ENCODE measurements at places on chromosomes 13 and 19. TPM values are rescaled to one million over a fixed set of nuclear protein-coding genes. Genes with fewer than 3 reads are reported as not detected.
A peak's percentile ranks its signal among the peaks of the same experiment; 100 is the strongest.

PCDH9 gene
- total RNA-seq, result 8.3 TPM

ACER1 gene
- total RNA-seq, result not detected

PLPP2 gene
- 0.58 TPM for total RNA-seq

GPC5 gene
- total RNA-seq, result 2.1 TPM

CPB2 gene
- not detected for total RNA-seq

DNA sequence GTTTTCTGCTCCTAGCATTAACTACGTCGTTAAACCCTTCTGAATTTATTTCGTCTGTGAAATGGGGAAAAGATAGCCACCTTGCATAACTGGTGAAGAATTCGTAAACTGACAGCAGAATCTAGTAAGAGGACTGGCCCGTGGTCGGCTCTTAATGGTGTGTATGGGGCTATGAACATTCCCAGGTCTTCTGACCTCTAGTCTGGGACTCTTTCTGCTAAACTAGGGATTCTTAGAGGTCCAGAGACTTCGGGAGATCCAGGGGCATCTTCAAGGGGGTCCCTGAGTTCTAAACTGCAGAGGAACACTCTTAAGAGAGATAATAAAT is 231.1 kb upstream of the SERP2 start:
- no peak for DNase-seq

GRCh38 chr19:12783291-12783848 is 7.9 kb upstream of the JUNB start:
- DNase-seq, result no peak

DNA sequence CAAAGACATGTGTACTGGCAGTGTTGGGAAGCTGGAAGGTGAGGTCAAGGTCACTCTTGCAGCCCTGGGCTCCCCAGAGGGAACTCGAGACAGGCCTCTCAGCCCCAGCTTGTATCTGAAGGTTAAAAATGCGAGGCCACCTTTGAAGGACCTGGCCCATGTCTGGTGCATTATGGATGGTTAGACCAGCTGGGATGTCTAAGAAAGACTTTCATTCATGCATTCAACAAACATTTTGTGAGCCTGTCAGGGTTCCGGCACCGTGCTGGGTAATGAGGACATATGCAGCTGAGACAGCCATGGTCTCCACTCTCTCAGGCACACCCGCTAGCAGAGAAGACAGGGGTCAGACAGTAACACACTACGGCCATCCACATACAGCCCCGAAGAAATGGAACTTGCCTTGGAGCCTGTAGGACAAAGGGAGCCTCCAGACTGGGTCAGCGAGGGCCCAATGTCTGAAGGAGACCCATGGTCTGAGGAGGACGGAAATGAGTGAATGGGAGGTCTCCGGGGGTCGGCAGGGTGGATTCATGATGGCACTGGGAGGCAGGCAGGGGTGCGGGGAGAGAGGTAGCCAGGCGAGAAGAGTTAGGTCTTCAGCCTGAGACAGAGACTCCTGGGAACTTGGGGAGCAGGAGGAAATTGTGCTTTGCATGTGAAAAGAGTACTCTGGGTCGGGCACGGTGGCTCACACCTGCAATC is 19.0 kb downstream of the VSTM2B start:
- DNase-seq, result no peak

- no peak for DNase-seq
These were observed 594 bp downstream of the ZNF559 start for GRCh38 chr19:9324584-9324962.

DNA sequence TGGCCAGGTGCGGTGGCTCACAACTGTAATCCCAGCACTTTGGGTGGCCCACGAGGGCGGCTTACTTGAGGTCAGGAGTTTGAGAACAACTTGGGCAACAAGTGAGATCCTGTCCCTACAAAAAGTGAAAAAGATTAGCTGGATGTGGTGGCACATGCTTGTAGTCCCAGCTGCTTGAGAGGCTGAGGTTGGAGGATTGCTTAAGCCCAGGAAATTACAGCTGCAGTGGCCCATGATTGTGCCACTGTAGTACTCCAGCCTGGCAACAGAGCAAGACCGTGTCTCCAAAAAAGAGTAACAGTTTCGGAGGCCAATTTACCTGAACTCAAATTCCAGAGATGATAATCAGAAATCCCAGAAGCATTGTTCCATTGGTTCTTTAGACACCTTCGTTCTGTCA is 4.4 kb downstream of the ZNF473 start:
- no peak for DNase-seq

DNA sequence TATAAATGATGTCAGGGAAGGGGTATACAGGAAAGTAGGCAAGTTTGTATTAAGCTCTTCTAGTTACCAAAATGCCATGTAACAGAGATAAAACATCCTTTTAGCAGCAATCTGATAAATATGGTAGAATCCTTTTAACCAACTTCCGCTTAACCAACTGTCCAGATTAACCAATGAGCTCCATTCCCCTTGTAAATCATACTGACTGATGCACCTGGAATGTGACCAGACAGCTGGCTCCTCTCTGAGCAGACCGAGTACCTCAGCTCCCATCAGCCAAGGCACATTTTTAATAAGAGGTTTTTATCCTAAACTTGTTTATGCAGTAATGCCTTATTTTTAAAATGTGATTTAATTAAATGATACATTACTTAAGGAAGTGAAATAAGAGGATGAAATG is 66.4 kb downstream of the KLF12 start:
- DNase-seq, result no peak

DNA sequence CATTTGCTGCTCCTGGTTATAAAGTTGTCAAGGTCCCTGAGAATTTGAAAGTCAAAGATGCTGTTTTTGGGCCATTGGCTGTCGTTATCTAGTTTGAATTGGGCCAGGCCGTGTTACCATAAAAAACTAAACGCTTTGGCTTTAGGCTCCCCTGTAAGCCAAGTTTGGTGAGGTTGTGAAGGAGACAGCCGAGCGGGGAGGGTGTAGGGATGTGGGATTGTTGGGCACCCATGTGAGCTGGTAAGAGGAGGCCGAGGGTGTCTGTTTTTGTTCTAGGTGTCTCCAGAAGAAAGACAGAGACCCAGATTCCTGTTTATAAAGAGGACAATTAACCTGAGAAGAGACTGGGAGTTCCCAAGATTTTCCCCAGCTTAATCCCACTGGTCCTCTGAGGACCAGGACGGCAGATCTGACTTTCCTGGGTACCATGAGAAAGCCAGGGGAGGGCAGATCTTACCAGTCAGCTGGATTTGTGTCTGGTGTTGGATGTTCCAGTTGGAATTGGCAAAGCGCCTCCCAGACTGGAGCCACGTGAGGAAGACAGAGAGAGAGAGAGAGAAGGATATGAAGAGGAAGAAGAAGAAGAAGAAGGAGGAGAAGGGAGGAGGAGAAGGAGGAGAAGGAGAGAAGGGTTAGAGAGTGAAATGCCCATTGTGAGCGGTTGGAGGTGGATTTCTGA is 25.1 kb downstream of the TMEM255B start:
- no peak for DNase-seq

- DNase-seq, result no peak
These were observed 238.4 kb downstream of the IRS2 start for GRCh38 chr13:109547942-109548341.

- DNase-seq, result no peak
These were observed 154.3 kb downstream of the FGF9 start for GRCh38 chr13:21825186-21825585.

DNA sequence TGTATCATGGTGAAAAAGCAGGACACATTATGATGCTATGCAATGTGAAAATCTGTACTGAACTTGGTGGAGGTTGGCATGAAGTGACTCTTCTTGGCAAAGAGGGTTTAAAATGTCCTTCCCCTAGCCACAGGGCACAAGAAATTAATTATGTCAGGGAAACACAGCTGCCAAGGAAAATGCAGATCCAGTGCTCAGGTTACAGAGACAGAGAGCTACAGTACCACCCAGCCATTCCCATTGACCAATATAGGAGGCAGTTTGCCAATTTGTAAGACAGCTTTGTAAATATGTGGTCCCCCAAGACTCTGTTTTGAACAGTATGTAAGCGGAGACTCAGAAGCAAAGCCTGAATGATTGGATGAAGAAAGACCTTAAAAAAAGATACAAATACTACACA is 69.4 kb upstream of the KLF12 start:
- peak; percentile 68 for DNase-seq

DNA sequence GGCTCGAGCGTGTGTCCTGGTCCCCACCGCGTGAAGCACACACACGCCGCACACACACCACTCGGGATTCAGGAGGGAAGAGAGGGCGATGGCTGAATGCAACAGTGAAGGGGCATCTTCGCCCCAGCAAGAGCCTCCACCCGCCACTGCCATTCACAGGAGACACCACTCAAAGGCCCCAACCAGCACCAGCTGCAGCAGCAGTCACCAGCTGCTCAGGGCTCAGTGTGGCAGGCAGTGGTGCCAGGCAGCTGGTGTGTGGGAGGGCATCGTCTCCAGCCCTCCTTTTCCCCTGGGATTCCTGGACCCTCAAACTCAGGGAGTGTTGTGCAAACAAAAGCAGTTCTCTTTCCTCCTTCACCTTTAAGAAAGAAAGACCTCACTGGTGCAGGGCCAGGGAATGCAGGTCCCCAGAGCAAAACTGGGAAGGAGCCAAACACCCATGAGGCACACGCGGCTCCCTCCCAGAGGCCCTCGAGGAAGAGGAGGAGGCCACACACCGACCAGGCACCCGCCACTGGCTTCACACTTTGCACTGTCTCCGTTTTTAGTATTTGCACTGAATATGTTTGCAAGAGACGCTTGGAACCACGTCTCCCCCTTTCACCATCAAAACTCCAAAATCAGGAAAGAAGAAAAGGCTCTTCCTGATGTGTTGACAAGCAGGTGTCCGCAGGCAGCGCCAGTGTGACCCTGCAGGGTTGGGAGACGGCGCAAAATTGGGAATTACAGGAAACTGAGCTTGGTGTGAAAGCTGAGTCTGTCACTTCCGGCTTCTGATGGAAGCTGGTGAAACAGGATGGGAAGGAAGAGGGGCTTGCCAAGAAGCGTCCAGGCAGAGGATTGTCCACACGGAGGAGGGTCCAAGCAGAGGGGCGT is 26.4 kb upstream of the F7 start:
- peak; percentile 82 for DNase-seq

DNA sequence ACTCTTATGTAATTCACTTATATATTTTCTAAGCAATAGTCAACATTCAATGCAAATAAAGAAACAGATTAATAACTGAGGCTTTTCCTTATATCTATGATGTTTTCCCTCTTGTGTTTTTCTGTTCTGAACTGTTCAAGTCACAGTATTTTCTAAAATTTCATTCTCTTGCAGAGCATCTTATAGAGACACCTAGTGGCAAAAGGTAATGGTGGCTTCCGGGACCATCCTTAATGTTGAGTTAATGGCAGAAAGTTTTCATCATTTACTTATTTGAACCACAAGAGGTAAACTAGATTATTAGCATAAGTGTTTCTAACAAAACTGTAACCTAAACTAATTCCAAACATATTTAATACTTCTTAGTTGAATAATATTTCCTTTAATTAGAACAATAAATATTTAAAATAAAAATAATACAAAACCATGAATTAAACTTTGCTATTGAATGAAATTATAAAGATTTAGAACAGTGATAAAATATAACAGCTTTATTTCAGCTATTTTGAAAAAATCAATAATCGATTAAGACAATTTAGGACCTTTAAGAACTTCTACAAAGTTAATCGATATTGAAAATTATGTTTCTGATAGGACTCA is 1.7 kb upstream of the SLITRK5 start:
- peak; percentile 60 for DNase-seq

GRCh38 chr13:74048756-74049155 is 85.4 kb downstream of the KLF12 start:
- peak; percentile 77 for DNase-seq

GRCh38 chr19:18978616-18979015 is 37.6 kb upstream of the HOMER3 start:
- no peak for DNase-seq
